ENCODE measurements at places on chromosomes 2 and 18. TPM values are rescaled to one million over a fixed set of nuclear protein-coding genes. Genes with fewer than 3 reads are reported as not detected.

DNA sequence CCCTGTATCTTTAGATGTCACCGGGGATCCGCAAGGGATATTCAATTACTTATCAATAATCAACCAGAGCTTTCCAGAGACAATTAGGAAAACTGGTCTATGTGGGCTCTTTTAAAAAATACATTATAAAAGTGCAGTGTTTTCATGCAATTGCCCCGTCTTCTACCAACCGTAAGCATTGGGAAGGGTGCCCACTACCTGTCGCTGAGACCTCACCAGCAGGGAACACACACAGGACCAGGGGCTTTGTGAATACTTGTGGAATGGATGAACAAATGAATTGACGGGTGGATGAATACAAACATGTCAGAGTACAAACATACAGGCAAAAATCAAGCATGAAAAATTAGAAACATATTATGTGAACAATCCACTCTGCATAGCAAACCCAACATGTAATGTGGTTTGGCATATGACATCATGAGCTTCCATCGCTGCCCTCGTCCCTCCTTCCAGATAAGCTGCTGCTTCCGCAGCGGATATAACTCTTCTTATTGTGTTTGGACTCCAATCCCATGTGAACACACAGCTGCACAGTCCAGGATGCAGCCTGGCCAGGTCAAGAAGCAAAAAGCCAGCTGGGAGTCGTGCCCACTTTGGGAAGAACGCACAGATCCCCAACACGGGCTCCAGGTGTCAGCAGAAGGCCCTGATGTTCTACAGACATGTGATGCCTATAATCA lies 5.3 kb downstream of the FHL2 start:
- H3K4me1 ChIP-seq, result peaks cover 2% of the 10 kb centered on the region
- no peak overlapping the region for H3K4me3 ChIP-seq
- H3K27me3 ChIP-seq, result peaks cover 26% of the 10 kb centered on the region
- H3K27ac ChIP-seq, result no peak overlapping the region
- DNase-seq, result no peak
- H3K36me3 ChIP-seq, result no peaks in the 10 kb centered on the region

DNA sequence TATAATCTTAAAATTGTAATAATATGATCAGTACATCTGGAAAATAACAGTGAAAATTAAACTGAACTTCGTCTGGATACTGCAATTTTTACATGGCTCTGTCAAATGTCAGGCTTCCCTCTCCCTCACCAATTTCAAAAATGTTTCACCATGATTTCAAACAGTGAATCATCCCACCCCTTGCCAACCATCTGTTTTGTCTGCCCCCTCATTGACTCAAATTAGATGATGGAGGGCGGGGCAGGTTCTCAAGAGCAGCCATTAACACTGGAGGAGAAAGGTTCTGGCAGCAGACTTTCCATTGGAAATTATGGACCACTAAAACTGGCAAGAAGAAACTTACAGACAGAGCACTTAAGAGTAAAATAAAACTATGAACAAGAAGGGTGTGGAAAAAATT lies 1195.7 kb upstream of the ZEB2 start:
- no peak overlapping the region for H3K4me3 ChIP-seq
- no peaks in the 10 kb centered on the region for H3K4me1 ChIP-seq
- no peaks in the 10 kb centered on the region for H3K27me3 ChIP-seq
- no peaks in the 10 kb centered on the region for H3K36me3 ChIP-seq

GRCh38 chr18:42268798-42269197 lies 313.8 kb downstream of the PIK3C3 start:
- no peaks in the 10 kb centered on the region for H3K27me3 ChIP-seq
- no peak for DNase-seq
- no peak overlapping the region for H3K27ac ChIP-seq
- no peaks in the 10 kb centered on the region for H3K36me3 ChIP-seq

- no peaks in the 10 kb centered on the region for H3K27me3 ChIP-seq
- peak; percentile 32 for DNase-seq
- no peak overlapping the region for H3K4me3 ChIP-seq
- H3K4me1 ChIP-seq, result peaks cover 26% of the 10 kb centered on the region
Measured at GRCh38 chr2:96131152-96131812, 7.0 kb downstream of the ASTL start.

DNA sequence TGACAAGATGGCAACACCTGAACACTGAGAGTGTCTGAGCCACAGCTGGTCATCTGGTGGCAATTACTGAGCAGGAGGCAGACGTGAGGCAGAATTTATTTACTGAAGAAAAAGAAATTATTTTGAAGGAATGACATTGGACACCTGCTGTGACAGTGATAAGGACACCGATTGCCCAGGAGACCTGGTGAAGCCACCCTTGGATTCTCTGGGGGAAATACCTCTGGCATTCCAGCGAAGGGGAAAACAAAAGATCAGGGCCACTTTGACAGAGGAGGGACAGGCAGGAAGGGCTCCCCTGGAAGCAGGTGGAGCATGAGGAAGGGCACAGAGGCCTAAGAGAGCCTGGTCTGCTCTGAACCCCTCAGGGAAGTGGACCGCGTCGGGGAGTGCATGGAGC lies 85.4 kb upstream of the ALPP start:
- H3K27ac ChIP-seq, result no peak overlapping the region
- peaks cover 3% of the 10 kb centered on the region for H3K4me1 ChIP-seq
- H3K27me3 ChIP-seq, result no peaks in the 10 kb centered on the region
- no peak overlapping the region for H3K4me3 ChIP-seq
- H3K36me3 ChIP-seq, result no peaks in the 10 kb centered on the region
- DNase-seq, result no peak

- H3K4me1 ChIP-seq, result peaks cover 29% of the 10 kb centered on the region
- peaks cover 2% of the 10 kb centered on the region for H3K27me3 ChIP-seq
- DNase-seq, result no peak
- H3K4me3 ChIP-seq, result no peak overlapping the region
Measured at GRCh38 chr2:182649316-182649715, 66.7 kb upstream of the DNAJC10 start.

DNA sequence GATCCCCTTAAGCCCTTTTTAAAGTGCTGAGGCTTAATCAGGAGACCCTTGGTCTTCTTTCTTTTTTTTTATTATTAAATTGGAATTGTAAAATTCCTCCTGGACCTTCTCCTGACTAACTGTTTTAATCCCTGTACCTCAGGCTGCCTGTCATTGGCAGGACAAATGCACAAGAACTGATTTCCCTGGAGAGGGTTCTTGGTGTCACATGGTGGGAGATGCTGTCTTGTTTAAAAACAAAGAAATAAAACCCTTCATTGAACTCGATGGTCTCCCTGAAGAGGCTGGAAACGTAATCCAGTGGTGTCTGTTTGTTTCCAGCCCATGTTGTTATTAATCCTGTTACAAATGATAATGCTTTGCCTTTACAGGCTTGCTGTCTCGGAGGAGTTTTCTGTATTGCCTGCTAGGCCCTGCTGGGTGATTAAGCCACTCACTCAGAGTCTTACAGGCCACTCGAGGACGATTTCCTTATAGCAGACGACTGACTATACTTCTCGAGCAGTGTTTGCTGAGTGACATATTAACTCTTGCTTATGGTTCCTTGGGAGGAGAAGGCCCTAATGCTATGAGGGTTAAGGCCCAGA lies 100.5 kb upstream of the MGAT5 start:
- no peak overlapping the region for H3K27ac ChIP-seq
- no peak overlapping the region for H3K4me3 ChIP-seq
- peaks cover 4% of the 10 kb centered on the region for H3K36me3 ChIP-seq
- no peak for DNase-seq
- peaks cover 2% of the 10 kb centered on the region for H3K4me1 ChIP-seq
- H3K27me3 ChIP-seq, result no peaks in the 10 kb centered on the region

GRCh38 chr2:237700512-237701032 lies 73.2 kb downstream of the LRRFIP1 start:
- peaks cover 46% of the 10 kb centered on the region for H3K36me3 ChIP-seq
- peak overlapping the region; percentile 45 for H3K4me3 ChIP-seq
- H3K27ac ChIP-seq, result peak overlapping the region; percentile 88
- peaks cover 96% of the 10 kb centered on the region for H3K4me1 ChIP-seq
- peak; percentile 70 for DNase-seq

SNRNP200 gene
- 149 TPM for total RNA-seq

GRCh38 chr2:132564065-132564464 lies 105.9 kb downstream of the LYPD1 start:
- no peak overlapping the region for H3K4me3 ChIP-seq
- H3K27me3 ChIP-seq, result no peaks in the 10 kb centered on the region
- no peak overlapping the region for H3K27ac ChIP-seq
- H3K4me1 ChIP-seq, result no peaks in the 10 kb centered on the region
- no peaks in the 10 kb centered on the region for H3K36me3 ChIP-seq
- no peak for DNase-seq

DNA sequence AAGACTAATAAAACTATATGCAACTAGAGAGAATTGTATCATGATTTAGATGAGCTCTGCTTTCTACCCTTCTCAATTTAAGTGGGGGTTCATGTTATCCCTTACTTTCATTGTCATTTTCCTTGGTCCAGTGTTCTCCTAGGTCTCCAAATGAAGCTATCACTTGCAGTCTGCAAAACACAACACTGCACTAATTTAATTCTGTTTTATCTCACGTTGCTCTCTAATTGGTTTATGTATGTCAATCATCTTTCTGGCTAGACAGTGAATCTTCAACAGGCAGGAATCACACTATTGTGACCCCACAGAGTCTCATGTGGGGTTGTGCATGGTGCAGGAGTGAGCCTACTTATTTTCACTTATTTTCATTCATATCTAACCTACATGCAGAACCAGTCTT lies 348.3 kb upstream of the SYT4 start:
- H3K36me3 ChIP-seq, result no peaks in the 10 kb centered on the region
- H3K27me3 ChIP-seq, result no peaks in the 10 kb centered on the region
- DNase-seq, result no peak
- H3K4me1 ChIP-seq, result no peaks in the 10 kb centered on the region
- no peak overlapping the region for H3K4me3 ChIP-seq

COL5A2 gene
- total RNA-seq, result 1.7 TPM

GCG gene
- not detected for total RNA-seq

GRCh38 chr2:29452036-29452435 lies 336.8 kb downstream of the CLIP4 start:
- no peaks in the 10 kb centered on the region for H3K4me1 ChIP-seq
- H3K27me3 ChIP-seq, result peaks cover 30% of the 10 kb centered on the region
- no peak for DNase-seq
- no peak overlapping the region for H3K27ac ChIP-seq

SAG gene
- not detected for total RNA-seq

PAX8 gene
- 1.7 TPM for total RNA-seq

GRCh38 chr2:101580528-101580927 lies 105.6 kb upstream of the RFX8 start:
- H3K4me3 ChIP-seq, result no peak overlapping the region
- no peak for DNase-seq
- H3K27ac ChIP-seq, result no peak overlapping the region
- no peaks in the 10 kb centered on the region for H3K27me3 ChIP-seq
- H3K4me1 ChIP-seq, result peaks cover 22% of the 10 kb centered on the region

DNA sequence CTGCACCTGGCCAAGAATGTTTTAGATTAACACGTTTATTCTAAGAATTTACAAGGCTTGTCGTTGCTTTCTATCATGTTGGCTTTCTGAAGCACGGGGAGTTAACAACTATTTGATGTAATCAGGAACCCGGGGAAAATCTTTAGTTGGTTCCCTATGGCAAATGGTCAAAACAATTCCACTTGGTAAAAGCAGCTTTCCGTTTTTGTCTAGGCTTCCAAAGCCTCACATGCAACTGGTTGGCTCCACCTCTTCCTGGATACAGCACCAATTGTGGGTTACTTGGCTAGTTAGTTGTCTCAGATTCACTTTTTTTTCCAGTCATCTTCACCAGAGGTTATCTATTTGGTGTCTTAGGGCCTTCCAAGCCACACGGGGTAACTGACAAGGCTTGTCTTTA lies 2.8 kb downstream of the COLEC12 start:
- H3K27ac ChIP-seq, result no peak overlapping the region
- H3K4me1 ChIP-seq, result peaks cover 3% of the 10 kb centered on the region
- no peak overlapping the region for H3K4me3 ChIP-seq
- H3K36me3 ChIP-seq, result no peaks in the 10 kb centered on the region

GTF2A1L gene
- total RNA-seq, result not detected

DNER gene
- not detected for total RNA-seq

DNAJC5G gene
- total RNA-seq, result not detected

DNA sequence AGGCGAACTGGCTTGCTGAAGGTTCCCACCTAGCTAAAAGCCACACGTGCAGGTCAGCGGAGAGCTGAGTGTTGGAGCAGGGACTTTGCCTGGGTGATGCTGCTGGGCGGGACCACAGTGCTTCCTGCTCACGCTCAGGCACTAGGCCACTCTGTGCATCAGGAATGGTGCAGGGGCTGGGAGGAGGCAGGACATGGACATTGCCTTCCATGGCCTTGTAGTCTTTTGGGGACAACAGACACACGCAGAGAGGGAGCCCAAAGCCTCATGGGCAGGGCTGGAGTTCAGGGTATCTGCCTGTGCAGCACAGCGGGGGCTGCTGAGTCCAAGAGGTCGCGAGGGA lies 207.2 kb downstream of the ZBTB7C start:
- no peak overlapping the region for H3K4me3 ChIP-seq
- no peaks in the 10 kb centered on the region for H3K36me3 ChIP-seq
- H3K27ac ChIP-seq, result no peak overlapping the region
- peaks cover 37% of the 10 kb centered on the region for H3K4me1 ChIP-seq
- peaks cover 74% of the 10 kb centered on the region for H3K27me3 ChIP-seq
- no peak for DNase-seq

DNA sequence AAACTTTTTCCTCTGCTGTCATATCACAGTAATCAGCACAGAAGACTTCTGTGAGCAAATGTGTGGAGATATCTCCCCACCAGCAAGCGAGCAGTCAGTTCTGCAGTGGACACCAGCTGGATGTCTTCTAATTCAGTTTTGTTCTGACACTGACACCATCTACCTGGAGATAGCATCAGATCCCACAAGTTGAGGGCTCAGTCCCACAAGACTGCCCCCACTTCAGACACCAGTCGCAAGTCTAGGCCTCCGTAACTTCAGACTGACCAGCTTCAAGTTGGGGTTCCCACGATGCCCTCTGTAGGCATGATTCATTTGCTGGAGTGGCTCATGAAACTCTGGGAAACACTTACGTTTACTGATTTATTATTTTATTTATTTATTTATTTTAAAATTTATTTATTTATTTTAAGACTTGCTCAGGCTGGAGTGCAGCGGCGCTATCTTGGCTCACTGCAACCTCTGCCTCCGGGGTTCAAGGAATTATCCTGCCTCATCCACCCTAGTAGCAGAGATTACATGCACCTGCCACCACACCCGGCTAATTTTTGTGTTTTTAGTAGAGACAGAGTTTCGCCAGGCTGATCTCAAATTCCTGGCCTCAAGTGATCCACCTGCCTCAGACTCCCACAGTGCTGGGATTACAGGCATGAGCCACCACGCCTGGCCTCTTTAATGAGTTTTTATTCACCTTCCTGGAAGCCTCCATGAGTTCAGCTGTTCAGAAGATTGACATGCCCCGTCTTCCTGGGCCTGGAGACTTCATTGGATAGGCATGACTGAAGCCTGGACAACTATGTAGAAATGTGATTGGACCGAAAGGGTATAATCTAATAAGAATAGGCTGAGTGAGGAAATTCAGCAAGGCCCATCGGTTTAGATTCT lies 55.7 kb downstream of the PAPOLG start:
- no peaks in the 10 kb centered on the region for H3K36me3 ChIP-seq
- H3K27ac ChIP-seq, result no peak overlapping the region
- H3K27me3 ChIP-seq, result peaks cover 7% of the 10 kb centered on the region

GRCh38 chr18:5582076-5582475 lies 38.3 kb upstream of the EPB41L3 start:
- no peak overlapping the region for H3K27ac ChIP-seq
- no peak for DNase-seq
- no peaks in the 10 kb centered on the region for H3K27me3 ChIP-seq

- H3K27ac ChIP-seq, result no peak overlapping the region
- peaks cover 28% of the 10 kb centered on the region for H3K4me1 ChIP-seq
- peaks cover 20% of the 10 kb centered on the region for H3K27me3 ChIP-seq
- DNase-seq, result no peak
- H3K36me3 ChIP-seq, result no peaks in the 10 kb centered on the region
Measured at GRCh38 chr2:131040661-131041401, 52.4 kb downstream of the FAM168B start.

ITGAV gene
- total RNA-seq, result 10.2 TPM

Measured in activated CD4-positive, alpha-beta memory T cell treated with anti-CD3 and anti-CD28 coated beads, Interleukin-2, amount 10 ng/mL, durations not matched to agents 7 days and 5 days (primary cell).